ENCODE measurements at places on chromosomes 5 and 9. TPM values are rescaled to one million over a fixed set of nuclear protein-coding genes. Genes with fewer than 3 reads are reported as not detected.

Gene COL5A1
- 27.9 TPM for total RNA-seq

GRCh38 chr5:176776916-176777315 lies 33.4 kb upstream of the UNC5A start:
- no peaks in the 10 kb centered on the region for H3K36me3 ChIP-seq
- no peak overlapping the region for H3K27ac ChIP-seq
- no peak for DNase-seq
- H3K4me3 ChIP-seq, result no peak overlapping the region

DNA sequence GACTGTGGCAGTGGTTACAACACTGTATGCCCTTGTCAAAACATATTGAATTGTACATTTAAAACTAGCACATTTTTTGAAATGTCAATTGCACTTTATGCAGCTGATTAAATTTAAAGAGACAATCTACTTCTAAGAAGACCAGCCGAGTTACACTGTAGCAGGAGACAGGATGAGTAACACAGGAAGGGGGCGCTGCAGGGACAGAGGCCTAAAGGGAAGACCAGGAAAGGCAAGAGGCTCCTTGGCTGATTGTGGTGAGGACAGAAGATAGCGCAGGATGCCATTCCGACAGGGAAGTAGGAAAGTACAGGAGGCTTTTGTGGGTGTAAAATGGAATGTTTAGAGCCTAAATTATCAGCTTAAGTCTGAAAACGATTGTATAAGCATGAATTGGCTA lies 28.2 kb upstream of the PPP2R2B start:
- H3K4me1 ChIP-seq, result no peaks in the 10 kb centered on the region
- no peaks in the 10 kb centered on the region for H3K36me3 ChIP-seq
- DNase-seq, result no peak
- no peak overlapping the region for H3K4me3 ChIP-seq
- no peaks in the 10 kb centered on the region for H3K27me3 ChIP-seq
- H3K27ac ChIP-seq, result no peak overlapping the region

Gene CD72
- 1.7 TPM for total RNA-seq

DNA sequence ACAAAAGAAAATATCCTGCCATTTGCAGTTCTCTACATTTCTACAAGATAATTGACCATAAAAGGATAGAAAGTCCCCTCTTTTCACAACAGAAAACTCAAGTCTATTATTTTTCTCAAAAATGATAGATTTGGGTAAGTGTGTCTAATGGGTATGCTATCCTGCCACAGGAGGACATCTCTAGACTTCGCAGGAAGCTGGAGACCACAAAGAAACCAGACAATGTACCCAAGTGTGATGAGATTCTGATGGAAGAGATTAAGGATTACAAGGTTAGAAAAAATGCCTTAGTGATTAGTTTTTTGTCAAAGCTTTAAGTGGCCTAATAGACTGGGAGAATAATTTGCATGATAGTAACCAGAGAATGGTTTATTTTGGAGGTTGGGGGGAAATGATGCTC lies 28.1 kb downstream of the RNF20 start:
- DNase-seq, result no peak
- no peaks in the 10 kb centered on the region for H3K27me3 ChIP-seq
- H3K27ac ChIP-seq, result no peak overlapping the region

GRCh38 chr5:54673523-54674225 lies 156.1 kb downstream of the SNX18 start:
- H3K4me3 ChIP-seq, result no peak overlapping the region
- H3K36me3 ChIP-seq, result no peaks in the 10 kb centered on the region
- peak; percentile 56 for DNase-seq
- no peak overlapping the region for H3K27ac ChIP-seq
- H3K27me3 ChIP-seq, result no peaks in the 10 kb centered on the region

Gene CDX1
- total RNA-seq, result 0.29 TPM
